ENCODE measurements at places on chromosomes 7 and 10.

DNA sequence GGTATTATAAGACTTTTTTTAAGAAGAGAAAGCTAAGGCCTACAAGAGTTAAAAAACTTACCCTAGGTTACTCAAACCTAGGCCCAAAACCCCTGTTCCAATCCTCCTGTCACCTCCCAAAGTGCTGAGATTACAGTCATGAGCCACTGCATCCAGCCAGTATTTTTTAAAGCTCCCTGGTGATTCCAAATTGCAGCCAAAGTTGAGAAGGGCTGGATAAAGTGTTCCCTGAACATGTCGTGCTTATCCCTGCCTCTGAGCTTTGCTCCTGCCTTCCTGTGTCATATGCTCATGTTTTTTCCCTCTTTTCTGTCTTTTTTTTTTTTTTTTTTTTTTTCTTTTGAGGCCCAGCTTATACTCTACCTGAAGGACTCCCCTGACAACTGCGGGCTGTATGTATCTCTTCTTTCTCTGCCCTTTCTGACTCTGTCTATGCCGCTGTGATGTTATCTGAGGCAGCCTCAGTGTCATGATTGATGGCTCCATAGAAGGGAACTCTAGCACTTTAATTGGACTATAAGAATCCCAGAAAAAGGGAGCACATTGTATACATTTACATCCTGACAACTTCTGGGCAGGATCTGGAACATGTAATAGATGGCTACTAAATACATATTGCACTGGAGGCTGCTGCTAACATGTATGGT, 8.0 kb downstream of the AKR1B10 start:
- no peak for DNase-seq

GRCh38 chr10:129932182-129932581, 31.9 kb downstream of the EBF3 start:
- DNase-seq = no peak

GRCh38 chr7:128869944-128870285, 7.3 kb downstream of the ATP6V1F start:
- no peak for DNase-seq

GRCh38 chr10:132233501-132234085, 46.8 kb downstream of the DPYSL4 start:
- DNase-seq = no peak

DNA sequence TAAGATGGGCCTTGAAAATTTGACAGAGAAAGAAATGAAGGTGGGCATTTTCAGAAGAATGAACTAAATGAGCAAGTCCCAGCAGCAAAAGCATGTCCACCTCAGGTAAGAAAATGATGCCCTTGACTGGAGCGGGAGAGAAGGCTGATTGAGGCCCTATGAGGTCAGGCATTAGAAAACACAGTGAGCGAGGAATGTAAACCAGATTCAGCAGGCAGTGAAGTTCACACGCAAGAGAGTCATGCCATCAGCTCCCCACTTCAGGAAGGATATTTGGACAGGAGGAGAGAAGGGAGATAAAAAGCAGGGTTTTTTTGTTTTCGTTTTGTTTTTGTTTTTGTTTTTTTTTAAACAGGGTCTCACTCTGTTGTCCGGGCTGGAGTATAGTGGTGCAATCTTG, 166.4 kb downstream of the PPP1R17 start:
- no peak for DNase-seq

- DNase-seq = no peak
Measured at GRCh38 chr7:44559485-44559884, 14.2 kb downstream of the DDX56 start.

DNA sequence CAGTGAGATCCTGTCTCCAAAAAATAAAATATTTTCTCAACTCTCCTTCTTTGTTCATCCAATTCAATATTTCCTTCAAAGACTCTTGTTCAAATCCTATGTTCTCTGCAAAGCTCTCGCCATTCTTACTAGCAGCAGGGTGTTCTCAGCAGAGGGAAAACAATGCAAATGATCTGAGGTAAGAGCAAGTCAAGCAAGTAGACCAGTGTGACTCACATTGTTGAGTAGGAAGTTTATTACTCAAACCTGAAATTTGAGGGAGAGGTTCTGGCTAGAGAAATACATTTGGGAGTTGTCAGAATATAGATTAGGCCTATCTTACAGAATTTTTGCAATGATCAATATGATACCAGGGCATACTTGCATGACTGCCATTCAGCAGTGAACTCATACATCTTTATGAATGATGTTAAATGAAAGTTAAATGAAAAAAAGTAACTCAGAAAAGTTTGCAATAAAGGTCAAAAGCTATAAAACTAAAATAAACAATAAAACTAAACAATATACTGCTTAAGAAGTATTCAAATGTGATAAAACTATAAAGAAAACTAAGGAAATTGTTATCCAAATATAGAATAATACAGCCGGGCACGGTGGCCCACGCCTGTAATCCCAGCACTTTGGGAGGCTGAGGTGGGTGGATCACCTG, 5.8 kb downstream of the IDE start:
- DNase-seq = no peak

Data from activated CD4-positive, alpha-beta T cell treated with anti-CD3 and anti-CD28 coated beads for 24 hours (primary cell).